Renal cortical epithelial cell (primary cell): ENCODE measurements at places on chromosomes 5 and 9. TPM values are rescaled to one million over a fixed set of nuclear protein-coding genes. Genes with fewer than 3 reads are reported as not detected.

DNA sequence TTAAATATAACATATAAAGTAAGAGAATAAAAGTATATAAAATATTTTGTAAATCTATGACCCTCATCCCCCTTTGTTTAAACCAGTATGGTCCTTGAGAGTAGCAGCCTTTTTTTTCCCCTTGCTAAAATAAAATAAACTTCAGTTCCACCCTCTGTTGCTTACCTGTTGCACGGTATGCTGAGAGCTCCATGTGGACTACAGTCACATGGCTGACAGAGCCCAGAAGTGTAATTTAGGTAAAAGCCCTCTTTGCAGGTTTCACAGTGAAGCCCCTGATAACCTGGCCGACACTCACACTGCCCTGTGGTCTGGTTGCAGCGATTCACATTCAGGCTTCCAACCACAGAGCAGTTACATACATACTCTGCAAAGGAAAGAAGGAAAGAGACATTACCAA is 55.1 kb downstream of the MEGF9 start:
- DNase-seq = no peak

KLF4 gene
- 3.2 and 3.3 TPM in 2 replicates for total RNA-seq

DNA sequence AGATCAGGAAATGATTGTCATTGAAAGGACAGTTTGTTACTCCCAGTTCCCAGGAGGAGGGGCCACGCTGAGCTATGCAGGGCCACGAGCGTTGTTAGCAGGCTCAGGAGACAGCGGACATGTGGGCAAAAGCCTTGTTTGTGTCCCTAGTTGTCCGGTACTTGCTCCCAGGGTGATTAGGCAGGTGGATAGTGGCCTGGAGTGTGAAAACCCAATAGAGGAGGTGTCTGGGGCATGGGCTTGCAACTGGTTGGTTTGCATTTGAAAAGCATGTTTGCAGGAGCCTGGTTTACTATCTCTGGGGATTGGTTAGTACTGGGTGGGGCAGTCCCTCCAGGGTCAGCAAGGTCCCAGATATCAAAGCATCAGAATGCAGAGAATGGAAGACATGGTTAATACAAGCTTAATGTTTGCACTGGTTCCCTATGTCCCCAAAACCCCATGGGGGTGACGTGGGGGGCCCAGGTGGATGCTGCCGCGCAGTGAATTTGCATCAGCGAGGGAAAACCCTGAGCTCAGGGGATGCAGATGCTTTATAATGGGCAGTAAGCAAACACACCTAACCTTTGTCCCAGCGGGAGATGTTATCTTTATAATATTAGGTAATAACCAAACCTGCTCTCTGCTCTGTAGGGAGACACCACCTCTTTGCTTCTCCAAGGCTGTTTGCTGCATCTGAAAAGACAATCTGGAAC is 39.7 kb downstream of the ROPN1L start:
- no peak for DNase-seq

GRCh38 chr5:527646-528628 is 3.7 kb upstream of the SLC9A3 start:
- DNase-seq = no peak
